Kasumi-1 (cell line): ENCODE measurements at places on chromosomes 12 and 14.

- no peak for DNase-seq
Measured at GRCh38 chr12:53561590-53561953, 54.3 kb upstream of the NPFF start.

GRCh38 chr12:105396024-105396423, 65.5 kb downstream of the C12orf75 start:
- no peak for DNase-seq

DNA sequence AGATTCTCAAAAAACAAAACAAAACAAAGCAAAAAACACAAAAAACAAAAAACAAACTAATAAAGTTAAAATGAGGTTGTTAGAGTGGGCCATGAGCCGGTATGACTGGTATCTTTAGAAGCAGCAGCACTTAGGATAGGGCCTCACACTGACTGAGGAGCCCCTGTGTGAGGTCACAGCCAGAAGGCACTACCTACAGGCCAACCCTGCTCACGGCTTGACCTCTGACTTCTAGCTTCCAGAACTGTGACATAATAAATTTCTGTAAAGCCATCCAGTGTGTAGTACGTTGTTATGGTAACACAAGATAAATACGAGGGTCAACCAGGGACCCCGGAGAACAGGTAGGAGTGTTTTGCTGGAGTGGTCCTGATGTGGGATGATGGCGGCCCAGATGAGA, 629.6 kb downstream of the VRK1 start:
- DNase-seq = no peak

DNA sequence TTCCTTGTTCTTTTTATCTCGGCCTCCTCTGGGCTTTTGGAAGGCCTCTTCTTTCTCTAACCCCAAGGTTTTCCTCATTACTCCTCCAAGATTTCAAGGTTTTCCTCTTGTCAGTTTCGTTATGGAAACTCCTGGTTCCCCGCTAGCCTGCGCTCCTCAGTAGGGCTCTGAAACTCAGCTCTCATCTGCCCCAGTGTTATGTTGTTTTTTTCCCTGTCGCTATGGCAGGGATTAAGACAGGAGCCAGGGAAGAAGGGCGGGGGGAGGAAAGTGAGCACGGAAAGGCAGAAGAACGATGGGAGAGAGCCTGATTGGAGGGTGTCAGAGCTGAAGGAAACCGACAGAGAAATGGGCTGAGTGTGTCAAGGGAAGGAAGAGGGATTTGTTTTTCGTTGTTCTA, 26.5 kb upstream of the JDP2 start:
- no peak for DNase-seq

- no peak for DNase-seq
Measured at GRCh38 chr14:23409966-23410635, 2.0 kb upstream of the MYH6 start.

GRCh38 chr14:85416771-85417170, 113.2 kb upstream of the FLRT2 start:
- peak; percentile 96 for DNase-seq

GRCh38 chr12:25186038-25186787, 8.7 kb downstream of the DNAI7 start:
- no peak for DNase-seq

DNA sequence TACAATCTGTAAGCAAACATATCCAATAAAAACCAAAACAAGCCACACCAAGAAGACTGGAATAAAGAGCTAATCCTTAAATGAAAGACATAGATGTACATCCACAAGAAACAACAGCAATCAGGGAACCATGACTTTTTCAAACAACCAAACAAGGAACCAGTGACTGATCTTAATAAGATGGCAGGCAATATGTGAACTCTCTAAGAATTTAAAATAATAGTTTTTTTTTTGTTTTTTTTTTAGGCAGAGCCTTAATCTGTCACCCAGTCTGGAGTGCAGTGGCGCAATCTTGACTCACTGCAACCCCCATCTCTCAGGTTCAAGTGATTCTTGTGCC, 52.9 kb upstream of the CAPRIN2 start:
- DNase-seq = no peak

GRCh38 chr12:112979041-112979680, 842 bp downstream of the OAS2 start:
- no peak for DNase-seq

DNA sequence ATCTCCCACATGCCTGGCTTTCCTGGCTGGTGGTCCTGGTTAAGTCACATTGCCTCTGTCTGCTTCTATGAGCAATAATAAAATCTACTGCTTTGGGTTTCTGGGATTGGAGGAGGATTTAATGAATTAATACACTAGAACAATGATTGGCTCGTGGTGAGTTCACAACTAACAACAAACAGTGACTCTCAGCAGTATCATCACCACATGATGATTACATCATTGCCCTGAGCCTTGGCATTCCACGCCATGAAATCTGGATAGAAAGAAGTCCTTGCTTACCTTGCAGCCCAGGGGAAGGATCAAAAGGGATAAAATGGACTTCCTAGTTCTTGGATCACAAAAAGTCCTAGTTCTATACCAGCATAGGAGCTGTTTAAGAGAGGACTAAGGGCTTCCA, 1069.0 kb downstream of the VRK1 start:
- no peak for DNase-seq

- no peak for DNase-seq
Measured at GRCh38 chr14:102469261-102469660, 40.3 kb downstream of the ANKRD9 start.

- DNase-seq = no peak
Measured at GRCh38 chr14:31960039-31960438, 117.1 kb upstream of the ARHGAP5 start.

DNA sequence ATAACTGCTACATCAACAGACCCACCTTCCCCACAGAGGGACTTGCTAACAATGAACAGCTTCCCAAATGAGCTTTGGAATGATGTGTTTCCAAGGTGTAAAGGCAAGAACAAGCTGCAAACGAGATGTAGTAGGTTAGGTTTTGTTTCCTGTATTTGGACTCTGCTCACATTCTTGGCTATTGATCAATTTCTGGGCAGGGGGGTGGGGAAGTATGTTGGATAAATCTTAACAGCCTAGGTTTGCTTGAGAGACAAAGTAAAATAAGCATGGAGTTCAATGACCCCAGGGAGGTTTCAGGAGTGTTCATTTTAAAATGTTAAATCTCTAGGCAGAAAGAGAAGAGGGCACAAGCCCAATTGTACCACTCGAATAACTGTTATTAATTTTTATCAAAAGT, 146.6 kb downstream of the DPY19L2 start:
- no peak for DNase-seq

DNA sequence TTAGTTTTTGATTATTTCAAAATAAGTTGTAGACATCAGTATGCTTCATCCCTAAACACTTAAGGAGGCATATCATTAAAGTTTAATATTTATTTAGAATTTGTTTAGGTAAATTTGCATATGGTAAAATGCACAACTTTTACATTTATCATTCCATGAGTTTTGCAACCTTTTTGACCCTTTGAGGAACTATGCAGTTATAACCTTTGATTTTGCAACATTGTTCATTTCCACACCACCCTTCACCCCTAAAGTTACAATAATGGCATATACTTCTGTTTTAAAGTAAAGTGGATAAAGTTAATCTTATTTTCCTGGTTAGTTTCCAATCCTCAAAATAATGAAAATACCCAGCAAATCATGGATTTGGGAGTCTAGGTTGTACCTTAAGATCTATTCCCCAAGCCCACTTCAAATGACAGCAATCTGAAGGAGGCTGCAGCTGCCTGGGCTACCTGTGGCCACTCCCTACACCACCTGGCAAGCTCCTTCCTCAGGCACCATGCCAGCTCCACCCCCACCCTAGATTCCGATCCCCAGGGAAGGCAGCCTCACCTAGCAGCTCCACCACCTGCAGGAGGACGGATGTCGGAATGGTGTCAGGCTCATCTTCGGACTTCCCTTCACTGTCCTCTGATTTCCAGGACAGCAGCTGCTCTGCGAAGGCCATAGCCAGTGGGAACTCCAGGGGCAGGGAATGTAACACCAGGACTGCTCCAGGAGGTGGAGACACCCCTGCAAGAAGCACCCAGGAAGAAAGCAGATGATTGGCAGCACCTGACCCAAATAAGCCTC, 65.1 kb downstream of the TRAFD1 start:
- DNase-seq = no peak

- no peak for DNase-seq
Measured at GRCh38 chr14:26888592-26888991, 290.8 kb upstream of the NOVA1 start.

DNA sequence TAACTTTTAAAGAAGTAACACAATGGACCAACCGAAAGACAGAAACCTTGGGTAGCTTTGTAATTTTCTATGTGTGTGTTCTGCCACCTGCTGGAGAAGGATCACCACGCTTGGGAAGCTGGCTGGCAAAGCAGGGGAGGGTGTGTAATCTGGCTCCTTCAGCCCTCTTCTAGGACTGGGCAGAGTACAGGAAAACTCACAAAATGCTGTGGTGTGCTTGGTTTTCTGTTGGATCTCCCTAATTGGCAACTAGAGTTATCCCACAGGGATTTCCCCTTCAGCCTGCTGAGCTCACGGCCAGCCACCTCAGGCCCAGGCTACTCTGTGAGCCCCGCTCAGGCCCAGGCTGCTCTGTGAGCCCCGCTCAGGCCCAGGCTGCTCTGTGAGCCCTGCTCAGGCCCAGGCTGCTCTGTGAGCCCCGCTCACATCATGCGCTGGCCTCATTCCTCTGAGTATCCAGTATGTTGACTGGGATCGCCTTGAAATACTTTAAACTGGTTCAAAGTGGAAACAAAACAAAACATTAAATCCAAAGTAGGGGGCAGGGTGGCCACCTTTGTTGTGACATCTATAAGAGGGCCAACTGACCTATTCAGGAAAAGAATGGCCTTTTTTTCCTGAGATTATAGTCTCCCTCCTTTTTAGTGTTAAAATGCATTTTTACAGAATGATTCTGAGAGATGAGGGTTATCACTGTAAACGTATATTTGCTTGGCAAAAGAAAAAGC, 52.0 kb upstream of the RNU6-8 start:
- peak; percentile 65 for DNase-seq

DNA sequence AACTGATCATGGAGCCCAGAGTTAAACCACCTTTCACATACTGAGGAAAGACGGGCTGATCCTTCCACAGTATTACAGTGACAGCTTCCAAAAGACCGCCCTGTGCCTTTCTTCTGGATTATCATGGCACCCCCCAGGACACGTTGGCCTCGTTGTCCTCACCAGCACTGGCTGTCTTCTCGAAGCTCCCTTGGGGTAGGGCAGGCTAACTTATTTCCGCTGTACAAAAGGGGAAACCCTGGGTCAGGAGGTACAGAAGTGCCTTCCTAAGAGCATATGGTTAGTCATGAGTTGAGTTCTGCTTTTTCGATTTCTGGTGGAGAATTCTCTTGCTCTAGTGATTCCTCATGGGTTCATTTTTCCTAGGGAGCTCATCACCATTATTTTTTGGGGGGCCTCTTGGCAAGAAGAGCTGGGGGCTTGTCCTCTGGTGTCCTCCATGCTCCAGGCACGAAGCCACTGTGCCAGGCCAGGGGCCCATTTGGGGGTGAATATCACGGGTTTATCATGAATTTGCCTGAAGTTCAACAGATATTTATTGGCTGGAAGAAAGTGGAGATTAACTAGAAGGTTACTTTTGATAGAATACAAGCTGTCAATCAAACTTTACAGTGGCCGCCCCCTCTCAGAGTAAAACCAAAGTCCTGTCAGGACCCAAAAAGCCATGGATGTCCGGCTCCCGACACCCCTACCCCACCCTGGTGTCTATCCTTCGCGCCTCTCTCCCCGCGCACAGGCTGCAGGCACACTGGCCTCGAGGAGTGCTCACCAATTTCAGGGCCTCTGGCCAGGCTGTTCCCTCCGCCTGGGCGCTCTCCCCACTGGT, 8.8 kb upstream of the TRAF3 start:
- peak; percentile 84 for DNase-seq

DNA sequence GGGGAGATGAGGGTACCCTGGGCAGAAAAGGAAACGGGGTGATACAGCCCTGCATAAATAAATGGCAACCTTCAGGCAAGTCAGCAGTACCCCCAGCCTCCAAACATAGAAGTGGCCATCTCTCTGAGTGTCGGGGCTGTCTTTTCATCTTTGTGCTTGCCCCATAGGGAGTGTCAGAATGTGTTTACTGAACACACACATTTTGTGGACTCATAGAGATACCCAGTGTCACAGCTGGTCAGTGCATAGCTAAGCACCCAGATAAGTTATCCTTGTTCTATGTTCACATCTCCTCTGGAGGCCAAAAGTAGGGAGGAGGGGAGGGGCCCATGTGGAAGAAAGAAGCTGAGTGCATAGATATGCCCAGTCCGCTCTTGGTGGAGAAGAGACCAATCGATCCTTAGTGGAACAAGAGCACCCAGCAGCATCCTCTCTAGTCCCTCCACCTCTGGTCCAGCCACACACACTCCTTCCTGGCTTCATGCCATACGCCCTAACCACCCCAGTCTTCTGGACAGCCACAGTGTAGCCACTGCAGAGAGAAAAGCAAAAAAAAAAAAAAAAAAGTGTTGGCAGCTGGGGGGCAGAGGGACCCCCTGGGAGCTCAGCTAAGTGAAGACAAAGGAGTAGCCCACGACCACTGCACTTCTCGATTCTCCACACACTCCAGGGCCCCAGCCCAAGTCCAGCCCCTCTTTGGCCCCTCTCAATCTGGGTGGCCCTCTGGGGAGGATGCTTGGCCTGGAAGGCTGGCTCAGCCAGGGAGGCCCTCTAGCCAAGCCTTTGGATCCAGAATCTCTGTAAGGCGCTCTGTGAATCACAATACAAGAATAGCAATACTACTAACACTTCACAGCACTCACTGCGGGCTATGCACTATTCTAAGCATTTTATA, 2.6 kb downstream of the ITGA7 start:
- no peak for DNase-seq

DNA sequence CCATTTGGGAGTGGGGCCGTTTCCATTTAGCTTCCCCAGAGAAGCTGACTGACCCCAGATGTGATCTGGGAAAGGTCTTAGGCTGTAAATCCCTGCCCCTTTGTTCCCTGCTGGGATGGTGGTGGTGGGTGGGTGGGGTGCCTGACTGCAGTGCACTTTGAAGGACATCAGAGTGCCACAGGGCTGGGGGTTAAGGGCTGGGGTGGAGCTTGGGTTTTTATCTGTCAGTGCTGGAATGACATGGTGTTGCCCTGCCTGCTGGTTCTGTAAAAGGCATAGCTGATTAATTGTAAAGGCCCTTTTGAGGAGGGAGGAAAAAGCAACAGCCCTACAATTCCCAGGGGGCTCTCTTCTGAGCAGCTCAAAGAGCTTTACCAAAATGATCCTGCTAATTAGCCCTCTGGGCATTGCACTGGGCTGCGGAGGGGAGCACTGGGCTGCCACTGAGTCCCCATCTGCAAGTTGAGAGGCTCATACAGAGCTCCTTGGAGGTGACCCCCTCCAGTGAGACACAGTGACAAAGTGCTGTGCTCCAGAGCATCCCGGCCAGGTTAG, 21.1 kb downstream of the PLEKHG3 start:
- DNase-seq = no peak
